ENCODE measurements at places on chromosomes 7 and 10. TPM values are rescaled to one million over a fixed set of nuclear protein-coding genes. Genes with fewer than 3 reads are reported as not detected.

Gene WNT8B
- not detected for total RNA-seq

Gene BLNK
- total RNA-seq: 0.97 TPM

Gene PIK3AP1
- total RNA-seq: 16.6 TPM

GRCh38 chr7:70380421-70381015 is 751.4 kb upstream of the GALNT17 start:
- no peak for DNase-seq

DNA sequence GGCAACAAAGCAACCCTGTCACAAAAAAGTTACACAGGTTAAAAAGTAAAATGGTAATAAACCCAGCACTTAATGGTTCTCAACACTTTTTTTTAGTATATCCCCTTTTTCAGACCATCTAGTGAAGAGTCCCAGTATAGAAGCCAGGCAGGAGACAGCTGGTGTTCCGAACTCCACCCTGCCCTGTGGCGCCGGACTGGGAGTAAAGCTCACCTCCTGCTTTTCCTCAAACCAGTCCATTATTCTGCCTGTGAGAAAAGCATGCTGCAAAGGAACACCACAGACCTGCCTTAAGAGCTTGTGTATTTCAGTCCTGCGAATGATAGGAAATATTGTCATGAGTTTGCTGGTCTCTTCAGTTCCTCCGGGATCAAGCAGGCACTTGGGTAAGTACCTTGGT is 81.0 kb downstream of the EZH2 start:
- no peak for DNase-seq

GRCh38 chr10:13712476-13712836 is 125.7 kb downstream of the PRPF18 start:
- no peak for DNase-seq

DNA sequence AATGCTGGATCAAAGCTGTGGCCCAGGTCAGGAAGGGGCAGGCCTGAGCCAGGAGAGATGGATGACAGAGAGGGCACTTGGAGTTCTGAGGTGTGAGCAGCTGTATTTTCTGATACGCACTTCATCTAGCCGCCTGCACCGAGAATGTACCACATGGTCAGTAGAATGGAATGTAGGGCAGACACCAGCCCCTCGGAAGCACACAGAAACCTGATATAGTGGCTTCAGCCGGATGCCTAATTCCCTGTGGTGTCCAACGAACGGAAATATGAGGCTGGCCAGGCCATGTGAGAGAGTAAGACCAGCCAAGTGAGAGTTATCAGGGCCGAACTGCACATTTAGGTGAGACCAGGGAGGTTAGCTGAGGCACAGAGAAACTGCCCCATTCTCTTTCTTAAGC is 46.7 kb upstream of the PLCE1 start:
- no peak for DNase-seq
